ENCODE measurements at places on chromosomes 11 and 22.

GRCh38 chr22:50678651-50679521 is 6.3 kb downstream of the SHANK3 start:
- no peaks in the 10 kb centered on the region for H3K4me1 ChIP-seq
- no peaks in the 10 kb centered on the region for H3K36me3 ChIP-seq
- no peak overlapping the region for H3K4me3 ChIP-seq
- no peak overlapping the region for H3K27ac ChIP-seq

DNA sequence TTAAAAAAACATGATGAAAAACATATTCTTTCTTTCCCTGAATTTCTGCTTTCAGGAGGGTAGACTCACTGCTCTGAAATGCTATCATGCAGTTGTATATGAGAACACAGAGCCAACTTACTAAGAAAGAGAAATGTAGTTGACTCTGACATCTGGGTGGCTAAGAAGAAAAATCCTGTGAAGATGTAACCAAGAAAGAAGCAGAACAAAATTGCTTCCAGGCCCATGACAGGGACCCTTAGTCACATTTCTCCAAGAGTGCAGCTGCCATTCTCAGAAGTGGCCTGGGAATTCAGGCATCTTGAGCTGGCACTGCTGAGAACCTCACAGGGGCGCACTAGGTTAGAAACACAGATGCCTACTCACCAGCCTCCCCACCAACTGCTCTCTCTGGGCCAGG is 73.6 kb downstream of the RPL27A start:
- H3K36me3 ChIP-seq, result peaks cover 50% of the 10 kb centered on the region
- H3K27me3 ChIP-seq, result no peaks in the 10 kb centered on the region
- no peak overlapping the region for H3K4me3 ChIP-seq
- peaks cover 12% of the 10 kb centered on the region for H3K4me1 ChIP-seq
- H3K27ac ChIP-seq, result no peak overlapping the region

- H3K27me3 ChIP-seq, result peaks cover 13% of the 10 kb centered on the region
- H3K27ac ChIP-seq, result no peak overlapping the region
- no peak overlapping the region for H3K4me3 ChIP-seq
- no peaks in the 10 kb centered on the region for H3K36me3 ChIP-seq
- no peaks in the 10 kb centered on the region for H3K4me1 ChIP-seq
These were observed 5.9 kb upstream of the USP18 start for GRCh38 chr22:18144105-18144504.

GRCh38 chr11:58905011-58905720 is 34.1 kb upstream of the GLYATL1 start:
- no peaks in the 10 kb centered on the region for H3K36me3 ChIP-seq
- H3K27me3 ChIP-seq, result peaks cover 29% of the 10 kb centered on the region
- peak; percentile 87 for DNase-seq
- peak overlapping the region; percentile 79 for H3K27ac ChIP-seq

DNA sequence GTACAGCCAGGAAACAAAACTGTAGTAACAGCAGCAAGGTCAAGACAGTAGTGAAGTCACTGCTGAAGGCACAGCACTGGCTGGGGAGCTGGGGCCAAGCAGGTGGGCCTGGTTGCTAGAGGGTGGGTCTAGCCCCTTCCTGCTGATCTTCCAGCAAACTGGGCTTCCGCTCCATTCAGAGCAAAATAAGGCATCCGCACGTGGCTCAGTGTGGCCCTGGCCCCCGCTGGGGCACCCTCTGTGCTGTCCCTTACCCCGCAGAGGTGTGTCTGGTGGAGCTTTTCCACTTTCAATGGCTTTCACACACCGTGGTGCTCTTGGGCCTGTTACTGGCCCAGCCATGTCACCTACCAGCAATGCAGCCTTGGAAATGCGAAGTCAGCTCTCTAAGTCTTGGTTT is 162.4 kb upstream of the B3GAT1 start:
- H3K27me3 ChIP-seq, result peaks cover 73% of the 10 kb centered on the region
- H3K4me3 ChIP-seq, result no peak overlapping the region
- no peak overlapping the region for H3K27ac ChIP-seq
- no peaks in the 10 kb centered on the region for H3K4me1 ChIP-seq

DNA sequence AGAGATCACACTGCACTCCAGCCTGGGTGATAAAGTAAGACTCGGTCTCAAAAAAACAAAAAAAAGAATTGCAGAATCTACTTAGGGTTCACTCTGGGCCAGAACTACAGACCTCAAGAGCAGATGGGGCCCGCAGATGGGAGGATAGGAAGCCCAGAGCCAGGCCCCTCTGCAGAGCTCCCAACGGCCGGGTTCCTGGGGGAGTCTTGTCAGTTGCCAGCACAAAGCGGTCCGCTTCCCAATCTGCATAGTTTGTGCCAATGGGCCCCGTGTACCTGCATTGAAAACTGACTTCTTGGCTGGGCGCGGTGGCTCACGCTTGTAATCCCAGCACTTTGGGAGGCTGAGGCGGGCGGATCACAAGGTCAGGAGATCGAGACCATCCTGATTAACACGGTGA is 1.7 kb upstream of the CHID1 start:
- DNase-seq, result no peak
- H3K36me3 ChIP-seq, result peaks cover 6% of the 10 kb centered on the region
- H3K27me3 ChIP-seq, result no peaks in the 10 kb centered on the region
- H3K4me3 ChIP-seq, result no peak overlapping the region
- H3K4me1 ChIP-seq, result peaks cover 6% of the 10 kb centered on the region

DNA sequence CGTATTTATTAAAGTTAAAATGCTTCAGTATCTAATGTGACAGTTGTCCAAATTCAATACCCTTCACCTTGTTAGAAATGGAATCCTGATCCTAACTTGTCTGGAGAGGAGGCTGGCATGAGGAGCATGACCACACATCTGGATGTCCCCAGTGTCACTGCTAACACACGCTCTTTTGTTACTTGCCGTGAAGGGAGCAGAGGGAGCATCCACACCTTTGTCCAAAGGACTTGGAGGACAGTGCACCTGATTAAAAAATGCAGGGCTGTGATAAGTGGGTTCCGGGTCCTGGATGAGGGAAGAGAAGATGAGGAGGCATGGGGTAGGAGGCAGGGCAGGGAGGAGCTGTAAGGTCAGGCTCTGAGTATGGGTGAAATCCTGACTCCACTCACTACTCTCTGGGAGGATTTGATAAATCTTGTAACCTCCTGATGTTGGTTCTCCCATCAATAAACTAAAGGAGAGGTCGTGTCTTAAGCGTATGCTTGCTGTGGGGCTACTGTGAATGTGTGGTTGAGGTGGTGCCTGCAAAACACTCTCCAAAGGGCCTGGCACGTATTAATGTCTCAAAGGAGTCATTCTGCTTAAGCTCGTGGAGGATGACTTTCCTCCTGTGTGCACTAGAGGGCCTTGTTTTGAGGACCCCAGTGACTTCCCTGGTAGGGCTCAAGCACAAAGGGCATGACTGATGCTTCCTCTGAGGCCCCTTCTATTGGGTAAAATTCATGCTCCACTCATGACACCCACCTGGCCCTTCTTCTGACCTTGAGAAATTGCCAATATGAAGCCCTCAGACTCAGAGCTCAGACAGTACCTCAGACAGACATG is 16.8 kb upstream of the IGLL5 start:
- H3K36me3 ChIP-seq, result no peaks in the 10 kb centered on the region
- H3K4me1 ChIP-seq, result no peaks in the 10 kb centered on the region
- H3K27ac ChIP-seq, result no peak overlapping the region

- H3K27me3 ChIP-seq, result peaks cover 91% of the 10 kb centered on the region
- H3K36me3 ChIP-seq, result no peaks in the 10 kb centered on the region
- H3K4me1 ChIP-seq, result peaks cover 3% of the 10 kb centered on the region
- H3K4me3 ChIP-seq, result peak overlapping the region; percentile 77
- DNase-seq, result peak; percentile 57
These were observed 4.8 kb upstream of the PAX6 start for GRCh38 chr11:31815711-31816467.

DNA sequence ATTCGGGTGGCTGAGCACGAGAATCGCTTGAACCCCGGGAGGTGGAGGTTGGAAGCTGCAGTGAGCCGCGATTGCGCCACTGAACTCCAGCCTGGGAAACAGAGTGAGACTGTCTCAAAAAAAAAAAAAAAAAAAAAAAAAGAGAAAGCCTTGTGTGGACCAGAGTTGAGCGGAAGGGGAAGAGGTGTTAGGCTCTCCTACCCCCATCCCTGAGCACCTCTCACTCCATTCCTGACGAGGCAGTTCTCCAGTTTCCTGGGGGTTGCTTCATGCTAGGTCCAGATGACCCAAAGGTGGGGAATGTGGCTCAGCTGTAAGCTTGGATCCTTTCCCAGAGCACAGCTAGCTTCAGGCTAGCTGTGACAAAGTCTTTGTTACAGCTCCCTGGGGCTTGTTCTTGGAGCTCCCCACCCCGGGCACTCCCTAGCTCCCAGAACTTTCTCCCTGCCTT is 8.8 kb upstream of the DNAL4 start:
- H3K36me3 ChIP-seq, result no peaks in the 10 kb centered on the region
- peaks cover 11% of the 10 kb centered on the region for H3K27me3 ChIP-seq
- peak; percentile 52 for DNase-seq
- H3K4me1 ChIP-seq, result no peaks in the 10 kb centered on the region

- DNase-seq, result no peak
- H3K4me1 ChIP-seq, result no peaks in the 10 kb centered on the region
- H3K27ac ChIP-seq, result no peak overlapping the region
- no peaks in the 10 kb centered on the region for H3K27me3 ChIP-seq
These were observed 6.3 kb downstream of the PC start for GRCh38 chr11:66951927-66952337.

DNA sequence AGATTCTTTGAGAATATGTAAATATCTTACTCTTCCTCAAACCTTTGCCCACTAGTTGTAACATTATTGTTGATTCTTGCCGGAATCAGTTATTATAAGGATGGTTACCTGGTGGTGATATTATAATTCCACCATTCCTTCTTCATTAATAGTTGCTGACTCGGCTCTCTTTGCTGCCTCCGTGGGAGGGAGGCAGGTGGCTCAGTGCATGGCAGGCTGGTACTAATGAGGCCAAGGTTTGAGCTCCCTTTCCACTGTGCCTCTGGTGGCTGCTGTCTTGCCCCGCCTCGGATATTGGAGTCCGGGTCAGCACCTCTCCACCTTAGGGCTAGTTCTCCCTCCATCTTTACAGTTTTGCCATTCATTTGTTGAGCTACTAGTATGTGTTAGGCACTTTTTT is 12.7 kb downstream of the CD6 start:
- peaks cover 7% of the 10 kb centered on the region for H3K27me3 ChIP-seq
- DNase-seq, result peak; percentile 14
- no peak overlapping the region for H3K4me3 ChIP-seq
- no peak overlapping the region for H3K27ac ChIP-seq
- H3K4me1 ChIP-seq, result no peaks in the 10 kb centered on the region

DNA sequence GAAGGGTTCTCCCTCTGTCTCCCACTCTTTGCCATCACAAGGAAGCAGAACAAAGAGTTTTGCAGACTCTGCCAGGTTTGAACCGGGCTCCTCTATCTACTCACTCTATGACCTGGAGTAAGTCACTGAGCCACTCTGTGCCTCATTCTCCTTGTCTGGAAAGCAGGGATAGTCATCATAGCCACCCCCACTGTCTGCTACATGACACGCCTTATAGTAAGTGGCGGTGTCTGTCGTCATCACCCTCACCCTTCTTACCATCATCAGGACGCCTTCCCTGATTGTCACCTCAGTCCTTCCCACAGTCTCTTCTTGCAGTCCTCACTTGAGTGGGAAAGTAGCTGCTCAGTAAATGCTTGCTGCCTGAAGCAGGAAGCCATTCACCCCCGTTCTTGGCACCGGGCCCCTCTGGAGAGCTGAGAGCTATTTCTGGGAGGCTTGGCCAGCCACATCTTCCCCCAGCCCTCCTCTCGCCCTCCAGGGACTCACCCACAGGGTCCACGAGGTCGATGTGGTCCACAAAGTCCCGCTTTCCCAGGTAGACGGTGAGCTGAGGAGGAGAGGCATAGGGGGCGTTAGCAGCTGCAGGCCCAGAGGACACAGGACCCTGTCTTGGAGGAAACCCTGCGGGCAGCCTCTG is 46.4 kb downstream of the TPBGL start:
- no peak for DNase-seq
- H3K4me1 ChIP-seq, result peaks cover 4% of the 10 kb centered on the region
- no peak overlapping the region for H3K27ac ChIP-seq
- no peaks in the 10 kb centered on the region for H3K27me3 ChIP-seq
- peaks cover 70% of the 10 kb centered on the region for H3K36me3 ChIP-seq
- H3K4me3 ChIP-seq, result no peak overlapping the region

GRCh38 chr11:43866520-43866919 is 14.1 kb upstream of the ALKBH3 start:
- no peaks in the 10 kb centered on the region for H3K36me3 ChIP-seq
- no peaks in the 10 kb centered on the region for H3K4me1 ChIP-seq
- peaks cover 45% of the 10 kb centered on the region for H3K27me3 ChIP-seq
- no peak overlapping the region for H3K27ac ChIP-seq

- no peak overlapping the region for H3K4me3 ChIP-seq
- H3K27me3 ChIP-seq, result no peaks in the 10 kb centered on the region
- peak; percentile 22 for DNase-seq
- no peaks in the 10 kb centered on the region for H3K36me3 ChIP-seq
- no peak overlapping the region for H3K27ac ChIP-seq
These were observed 82.7 kb downstream of the CSNK2A3 start for GRCh38 chr11:11270236-11270775.

DNA sequence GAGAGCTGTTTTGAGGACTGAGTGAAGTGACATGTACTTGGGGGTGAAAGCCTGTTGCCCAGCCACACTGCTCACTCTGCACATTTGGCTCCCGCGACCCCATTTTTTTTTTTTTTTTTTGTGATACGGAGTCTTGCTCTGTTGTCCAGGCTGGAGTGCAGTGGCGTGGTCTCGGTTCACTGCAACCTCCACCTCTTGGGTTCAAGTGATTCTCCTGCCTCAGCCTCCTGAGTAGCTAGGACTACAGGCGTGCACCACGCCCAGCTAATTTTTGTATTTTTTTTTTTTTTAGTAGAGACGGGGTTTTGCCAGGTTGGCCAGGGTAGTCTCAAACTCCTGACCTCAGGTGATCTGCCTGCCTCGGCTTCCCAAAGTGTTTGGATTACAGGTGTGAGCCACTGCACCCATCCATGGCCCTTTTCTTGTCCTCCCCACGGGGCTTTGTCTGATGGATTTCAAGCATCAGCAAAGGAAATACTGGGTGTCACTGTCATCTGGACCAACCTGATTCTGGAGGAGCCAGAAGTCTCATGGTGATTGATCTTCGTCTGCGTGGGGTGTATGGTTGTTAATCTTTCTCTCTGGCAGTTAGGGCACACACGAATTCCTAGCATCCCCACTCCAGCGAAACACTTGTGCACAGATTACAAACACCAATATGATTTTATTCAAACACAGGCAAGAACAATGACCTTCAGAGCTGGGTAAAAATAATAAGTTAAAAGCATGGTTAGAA is 3.4 kb upstream of the UCP3 start:
- H3K27ac ChIP-seq, result no peak overlapping the region
- H3K27me3 ChIP-seq, result no peaks in the 10 kb centered on the region
- DNase-seq, result no peak
- H3K4me3 ChIP-seq, result no peak overlapping the region
